ENCODE measurements at places on chromosomes 7 and 10.

DNA sequence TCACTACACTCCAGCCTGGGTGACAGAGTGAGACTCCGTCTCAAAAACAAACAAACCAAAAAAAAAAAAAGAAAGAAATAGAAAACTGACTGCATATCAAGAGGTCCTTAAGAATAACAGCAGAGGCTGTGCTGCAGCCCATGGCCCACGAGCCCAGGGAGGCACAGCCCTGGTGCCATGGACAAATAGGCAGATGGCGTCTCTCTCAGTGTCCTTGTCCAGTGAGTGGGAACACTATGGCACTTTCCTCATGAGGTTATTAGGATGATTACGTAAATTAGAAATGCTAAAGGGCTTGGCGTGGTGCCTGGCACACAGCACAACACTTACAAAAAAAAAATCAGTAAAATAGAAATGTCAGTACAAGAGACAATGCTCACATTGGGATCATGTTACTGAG lies 33.4 kb upstream of the PFKP start:
- DNase-seq = no peak

DNA sequence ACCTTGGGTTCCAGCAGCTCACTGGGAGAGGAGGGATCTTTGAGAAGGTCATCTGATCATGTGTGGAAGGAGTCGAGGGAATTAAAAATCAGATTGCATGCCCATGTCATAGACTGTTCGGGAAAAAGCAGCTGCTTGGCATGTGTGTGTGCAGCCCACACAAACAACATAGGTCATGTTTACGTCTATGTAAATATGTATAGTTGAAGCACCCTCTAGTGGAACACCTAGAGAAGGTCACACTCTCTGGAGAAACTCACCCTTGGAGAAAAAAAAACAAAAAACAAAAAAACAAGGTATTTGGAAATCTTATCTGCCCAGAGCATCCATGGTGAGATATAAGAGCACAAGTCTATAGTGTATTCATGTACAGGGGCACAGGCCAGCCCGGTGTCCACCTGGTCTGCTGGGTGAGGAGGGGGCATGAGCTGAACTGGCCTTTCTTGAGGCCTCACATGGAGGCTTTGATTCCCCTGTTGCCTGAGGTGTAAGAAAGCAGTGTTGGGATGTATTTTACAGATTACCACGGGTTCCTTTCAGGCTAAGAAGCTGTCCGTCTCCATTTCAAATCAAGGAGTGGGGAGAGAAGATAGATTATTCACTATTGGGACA lies 98.0 kb downstream of the NPY start:
- no peak for DNase-seq

DNA sequence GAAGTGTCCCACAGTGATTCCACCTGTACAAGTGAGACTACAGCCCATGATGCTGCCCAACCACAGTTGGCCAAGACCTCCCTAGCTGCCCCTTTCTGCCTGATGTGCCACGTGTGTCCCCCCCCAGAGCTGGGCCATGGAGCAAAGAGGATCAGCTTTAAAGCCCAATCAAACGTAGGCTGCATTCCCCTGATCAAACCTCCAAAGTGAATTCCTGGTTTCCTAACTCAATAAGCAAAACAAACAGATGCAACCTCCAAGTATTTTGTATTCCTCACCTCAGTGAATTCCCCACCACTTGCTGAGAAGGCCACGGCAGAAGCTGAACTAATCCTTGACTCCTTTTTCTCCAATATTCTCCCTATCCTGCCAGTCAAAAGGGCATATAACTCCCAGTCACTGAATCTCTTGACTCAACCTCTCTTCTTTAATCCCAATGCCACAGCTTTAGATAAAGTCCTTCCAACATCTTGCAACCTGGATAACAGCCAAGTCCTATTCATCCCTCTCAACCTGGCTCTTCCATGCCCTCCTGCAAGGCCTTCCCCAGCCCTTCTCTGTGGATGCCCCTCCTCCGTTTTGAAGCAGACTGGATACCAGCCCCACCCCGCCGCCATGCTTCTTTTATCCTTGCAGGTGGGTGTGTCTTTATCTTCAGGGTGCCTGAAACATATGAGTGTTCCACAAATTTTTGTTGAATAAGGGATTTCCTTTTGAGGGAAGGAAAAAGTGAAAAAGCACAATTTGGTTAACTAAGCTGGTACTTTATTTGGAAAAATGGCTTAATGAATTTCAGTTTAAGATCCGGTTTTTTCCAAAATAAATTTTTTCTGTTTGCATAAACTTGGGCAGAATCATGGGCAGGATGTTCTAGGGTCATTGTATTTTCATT lies 285.2 kb upstream of the MKLN1 start:
- DNase-seq = no peak

- DNase-seq = no peak
These were observed 104.0 kb downstream of the DIP2C start for GRCh38 chr10:585502-585901.

DNA sequence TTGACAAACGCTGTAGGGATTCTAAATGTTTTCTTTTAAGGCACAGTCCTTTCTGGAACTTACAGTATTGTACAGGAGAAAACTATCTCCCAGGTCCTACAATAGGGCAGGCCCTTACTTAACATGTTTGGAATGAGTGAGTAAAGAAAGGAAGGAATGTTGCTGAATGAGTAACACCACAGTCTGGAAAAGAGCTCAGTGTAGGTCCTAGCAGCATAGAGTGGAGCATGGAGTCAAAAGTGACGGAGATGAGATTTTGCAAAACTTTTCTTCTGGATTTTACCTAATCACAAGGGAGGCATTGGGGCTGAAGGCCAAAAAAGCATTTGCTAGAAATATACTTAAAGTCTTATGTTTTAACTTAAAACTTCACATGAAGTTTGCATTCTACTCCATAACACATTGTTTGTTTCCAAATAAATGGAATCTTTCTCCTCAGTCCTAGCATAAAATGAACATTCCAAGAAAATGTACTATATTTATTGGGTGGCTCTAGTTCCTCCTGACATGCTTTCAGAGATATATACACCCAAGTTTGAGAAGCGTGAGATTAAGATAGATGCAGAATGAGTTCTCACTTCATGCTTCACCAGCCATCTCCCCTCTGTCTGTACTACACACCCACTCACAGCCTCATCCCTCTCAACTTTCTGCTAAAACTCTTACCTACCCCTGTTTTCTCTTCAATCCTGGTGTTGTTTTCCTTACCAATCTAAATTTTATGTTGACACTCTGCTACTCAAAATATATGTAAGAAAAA lies 20.2 kb upstream of the ADD3 start:
- DNase-seq = no peak

DNA sequence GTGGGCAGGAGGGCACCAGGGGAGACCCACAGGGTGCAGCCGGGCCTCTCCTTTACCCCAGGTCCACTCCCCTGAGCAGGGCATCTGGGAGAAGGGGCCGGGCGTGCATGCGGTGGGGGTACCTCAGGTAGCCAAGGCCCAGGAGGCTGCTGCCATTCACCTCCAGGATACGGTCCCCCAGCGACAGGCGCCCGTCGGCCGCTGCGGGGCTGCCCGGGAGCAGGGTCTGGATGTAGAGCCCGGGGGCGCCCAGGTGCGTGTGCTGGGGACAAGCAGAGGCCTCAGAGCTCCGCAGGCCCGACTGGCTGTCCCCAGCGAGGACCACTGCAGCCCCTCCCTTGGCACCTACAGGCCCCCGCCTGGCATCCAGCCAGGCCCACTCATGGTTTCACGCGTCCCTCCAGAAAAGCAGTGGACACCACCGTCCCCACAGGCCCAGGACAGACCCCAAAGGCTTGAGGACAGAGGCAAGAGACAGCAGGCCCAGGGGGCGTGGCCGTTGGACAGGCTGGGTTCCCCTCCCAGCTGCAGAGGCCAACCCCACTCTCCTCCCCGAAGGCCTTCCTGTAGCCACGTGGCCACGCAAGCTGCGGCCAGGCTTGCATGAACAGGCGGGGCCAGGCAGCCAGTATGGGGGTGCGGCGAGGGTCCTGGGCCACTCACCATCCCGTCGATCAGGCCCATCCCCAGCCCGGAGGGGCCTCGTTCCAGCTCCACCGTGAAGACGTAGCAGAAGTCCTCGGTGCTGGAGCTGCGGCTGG lies 24.3 kb downstream of the AP5Z1 start:
- DNase-seq = no peak

- no peak for DNase-seq
These were observed 107.0 kb downstream of the ELFN1 start for GRCh38 chr7:1777122-1777521.

DNA sequence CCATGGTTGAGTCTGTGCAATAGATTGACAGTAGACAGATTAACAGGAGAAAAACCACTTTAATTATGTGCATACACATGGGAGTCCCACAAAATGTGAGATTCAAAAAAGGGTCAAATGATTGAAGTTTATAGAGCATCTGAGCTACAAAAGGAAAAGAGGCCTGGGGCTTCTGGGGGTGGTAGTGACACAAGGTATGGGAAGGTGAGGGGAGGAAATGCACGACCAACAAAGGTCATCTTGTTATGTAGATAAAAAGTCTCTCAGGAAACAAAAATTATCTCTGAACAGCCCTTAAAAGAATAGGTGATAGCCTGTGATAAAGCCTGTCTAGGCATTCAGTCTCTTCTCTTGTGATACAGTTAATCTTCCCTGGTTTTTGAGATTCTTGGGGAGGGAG lies 141.7 kb downstream of the SEC23IP start:
- no peak for DNase-seq

- DNase-seq = no peak
These were observed 40.0 kb upstream of the BMPR1A start for GRCh38 chr10:86716466-86716865.

DNA sequence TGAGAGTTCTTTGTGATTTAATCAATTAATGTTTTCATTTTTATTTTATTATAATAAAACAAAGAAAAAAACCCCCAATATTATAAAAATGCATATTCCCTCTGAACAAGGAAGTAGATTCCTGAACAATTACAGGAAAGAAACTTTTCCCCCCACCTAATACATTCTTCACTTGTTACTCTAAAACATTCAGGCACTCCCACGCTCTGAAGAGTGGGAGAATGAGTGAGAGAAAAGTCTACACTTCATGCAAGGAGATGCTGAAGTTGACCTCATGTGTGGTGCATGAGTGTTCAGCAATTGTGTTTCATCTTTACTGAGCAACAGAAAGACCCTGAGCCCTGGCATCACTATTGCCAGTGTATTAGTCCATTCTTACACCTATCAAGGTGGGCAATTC lies 244.2 kb upstream of the IGFBP3 start:
- DNase-seq = no peak

DNA sequence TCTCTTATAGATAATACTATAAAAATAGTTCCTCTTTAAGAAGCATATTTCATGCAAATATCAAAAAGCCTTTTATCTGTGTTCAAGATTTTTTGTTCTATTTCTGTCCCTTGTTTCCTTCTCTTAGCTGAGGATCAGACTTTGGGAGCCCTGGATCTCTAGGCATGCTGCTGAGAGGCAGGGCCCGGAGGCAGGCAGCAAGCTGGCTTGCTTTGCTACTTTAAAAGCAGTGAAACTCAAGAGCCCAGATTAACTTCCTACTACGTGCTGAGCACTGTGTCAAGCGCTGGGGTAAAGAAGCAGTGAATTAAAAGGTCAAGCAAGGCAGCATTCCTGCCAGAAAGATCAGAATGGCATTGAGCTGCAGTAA lies 31.0 kb upstream of the ARID5B start:
- DNase-seq = no peak

DNA sequence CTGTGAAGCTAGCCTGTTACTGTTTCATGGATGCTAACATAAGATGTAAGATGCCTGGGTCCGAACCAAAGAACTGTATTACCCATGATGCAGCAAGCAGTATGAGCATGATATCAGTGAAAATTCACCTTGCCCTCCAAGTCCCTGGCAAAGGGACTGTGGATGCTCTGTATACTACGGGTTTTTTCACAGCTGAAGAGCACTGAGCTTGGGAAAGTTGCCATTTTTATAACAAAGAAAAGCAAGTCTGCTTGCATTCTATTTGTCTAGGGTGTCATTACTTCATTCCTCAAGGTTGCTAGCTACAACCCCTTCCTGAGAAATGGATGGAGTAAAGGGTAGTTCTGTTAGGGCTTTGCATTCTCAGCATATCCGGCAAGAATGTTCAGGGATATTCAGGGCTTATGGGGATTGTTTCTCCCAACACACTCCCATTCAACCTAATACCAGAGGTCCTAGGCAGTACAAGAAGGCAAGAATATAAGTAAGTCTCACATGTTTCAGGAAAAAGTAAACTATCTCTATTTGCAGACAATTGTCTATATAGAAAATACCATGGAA lies 5.1 kb upstream of the GPR22 start:
- no peak for DNase-seq

DNA sequence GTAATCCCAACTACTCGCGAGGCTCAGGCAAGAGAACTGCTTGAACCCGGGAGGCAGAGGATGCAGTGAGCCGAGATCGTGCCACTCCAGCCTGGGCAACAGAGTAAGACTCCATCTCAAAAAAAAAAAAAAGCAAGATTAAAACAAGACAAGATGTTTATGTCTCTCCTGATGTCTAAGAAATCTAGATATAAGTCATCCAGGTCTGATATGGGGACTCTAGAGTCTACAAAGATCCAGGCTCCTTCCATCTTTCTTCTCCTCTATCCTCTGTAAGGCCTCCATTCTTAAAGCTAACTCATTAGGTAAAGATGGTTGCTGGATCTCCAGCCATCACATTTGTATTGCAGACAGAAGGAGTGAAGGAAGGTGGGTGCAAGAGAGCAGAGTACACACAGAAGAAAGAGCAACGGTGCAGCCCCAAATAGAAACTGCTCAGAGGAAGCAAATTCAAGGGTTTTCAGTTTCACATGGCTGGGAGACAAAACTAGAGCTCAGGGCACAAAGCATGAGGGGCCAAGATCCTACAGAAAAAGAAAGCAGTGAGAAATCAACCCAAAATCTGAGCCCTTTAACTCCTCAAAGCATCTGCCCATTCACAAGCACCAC lies 57.6 kb downstream of the USP6NL start:
- no peak for DNase-seq

DNA sequence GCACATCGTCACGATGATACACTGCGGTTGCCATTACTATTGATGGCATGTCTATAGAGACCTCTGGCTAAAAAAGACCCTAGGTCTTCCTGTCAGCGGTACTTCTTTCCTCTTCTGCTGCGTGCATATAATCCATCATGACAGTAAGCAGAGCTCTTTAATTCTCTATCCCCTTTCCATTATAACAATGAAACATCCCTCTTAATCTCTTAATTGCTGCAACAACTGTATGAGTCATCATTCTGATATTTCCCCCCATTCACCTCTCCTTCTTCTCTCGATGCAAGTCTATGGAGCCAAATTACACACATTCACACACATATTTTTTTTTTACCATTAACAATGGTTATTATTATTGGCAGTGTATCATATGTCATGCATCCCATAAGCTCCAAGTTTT lies 45.2 kb upstream of the AKR1E2 start:
- DNase-seq = no peak

DNA sequence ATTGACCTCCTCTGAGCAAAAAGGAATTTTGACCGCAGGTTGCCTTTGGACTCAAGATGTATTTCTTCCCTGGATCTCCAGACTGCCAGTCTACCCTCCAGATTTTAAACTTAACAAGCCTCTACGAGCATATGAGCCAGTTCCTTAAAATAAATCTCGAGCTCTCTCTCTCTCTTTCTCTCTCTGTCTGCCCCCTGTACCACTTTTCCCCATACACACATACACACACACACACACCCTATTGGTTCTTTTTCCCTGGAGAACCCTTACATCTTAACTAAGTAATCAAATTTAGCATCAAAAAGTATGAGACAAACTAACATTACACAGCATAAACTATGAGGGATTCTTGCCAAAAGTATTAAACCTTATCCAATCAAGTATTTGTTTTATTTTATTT lies 11.4 kb downstream of the BCAP29 start:
- DNase-seq = no peak
